ENCODE measurements at places on chromosomes 11 and 22.

DNA sequence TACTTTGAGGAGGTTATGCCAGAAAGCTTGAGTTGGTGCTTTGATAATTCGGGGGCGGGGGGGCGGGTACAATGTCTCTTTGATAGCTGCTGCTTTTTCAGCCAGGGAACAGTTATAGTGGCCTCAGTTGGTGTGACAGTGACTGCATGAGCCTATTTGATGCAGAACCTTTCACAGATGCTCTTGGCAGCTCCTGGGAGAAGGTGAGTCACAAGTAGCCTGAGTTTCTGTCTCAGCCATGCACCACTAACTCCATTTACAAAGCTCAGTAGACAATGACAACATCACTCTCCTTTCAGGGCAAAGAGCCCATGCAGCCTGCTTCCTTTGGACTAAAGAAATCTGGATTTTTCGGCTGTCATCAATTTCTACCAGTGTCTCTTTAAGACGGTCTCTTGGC lies 42.1 kb upstream of the SEZ6L start:
- DNase-seq = no peak

- DNase-seq = no peak
These were observed 777.6 kb downstream of the TBC1D22A start for GRCh38 chr22:47540011-47540410.

GRCh38 chr11:72430741-72431570 lies 3.4 kb downstream of the CLPB start:
- DNase-seq = no peak

GRCh38 chr11:21897752-21898151 lies 295.1 kb upstream of the ANO5 start:
- DNase-seq = no peak

- DNase-seq = no peak
These were observed 203.7 kb upstream of the MTMR2 start for GRCh38 chr11:96127596-96127959.

GRCh38 chr11:126732981-126733380 lies 267.6 kb downstream of the KIRREL3 start:
- no peak for DNase-seq
